ENCODE measurements at places on chromosomes 11 and 22. TPM values are rescaled to one million over a fixed set of nuclear protein-coding genes. Genes with fewer than 3 reads are reported as not detected.

DNA sequence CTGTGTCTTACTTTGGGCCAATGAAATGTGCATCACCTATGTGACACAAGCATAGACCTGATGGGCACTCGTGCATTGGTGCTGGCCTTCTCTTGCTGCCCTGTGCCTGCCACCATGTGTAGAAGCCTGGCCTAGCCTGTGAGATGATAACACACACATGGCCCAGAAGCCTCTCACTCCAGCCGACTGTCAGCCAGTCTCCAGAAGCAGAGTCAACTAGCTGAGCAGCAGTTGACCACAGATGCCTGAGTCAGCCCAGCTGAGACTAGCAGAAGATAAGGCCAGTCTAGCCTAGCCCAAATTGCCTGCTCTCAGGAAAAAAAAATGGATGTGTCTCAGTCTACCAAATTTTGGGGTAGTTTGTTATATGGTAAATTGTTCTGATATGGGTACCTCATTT, 46.2 kb downstream of the CSNK2A3 start:
- DNase-seq, result peak; percentile 43

GRCh38 chr11:117603932-117604331, 193.1 kb downstream of the DSCAML1 start:
- DNase-seq, result no peak

- DNase-seq, result no peak
Observed at GRCh38 chr11:124674571-124674970, 867 bp downstream of the SPA17 start.

GRCh38 chr11:36372101-36372771, 76.1 kb downstream of the PRR5L start:
- peak; percentile 91 for DNase-seq

- peak; percentile 89 for DNase-seq
Observed at GRCh38 chr22:29030618-29031226, 30.9 kb downstream of the C22orf31 start.

- no peak for DNase-seq
Observed at GRCh38 chr11:91872243-91872642, 352.4 kb upstream of the FAT3 start.

DNA sequence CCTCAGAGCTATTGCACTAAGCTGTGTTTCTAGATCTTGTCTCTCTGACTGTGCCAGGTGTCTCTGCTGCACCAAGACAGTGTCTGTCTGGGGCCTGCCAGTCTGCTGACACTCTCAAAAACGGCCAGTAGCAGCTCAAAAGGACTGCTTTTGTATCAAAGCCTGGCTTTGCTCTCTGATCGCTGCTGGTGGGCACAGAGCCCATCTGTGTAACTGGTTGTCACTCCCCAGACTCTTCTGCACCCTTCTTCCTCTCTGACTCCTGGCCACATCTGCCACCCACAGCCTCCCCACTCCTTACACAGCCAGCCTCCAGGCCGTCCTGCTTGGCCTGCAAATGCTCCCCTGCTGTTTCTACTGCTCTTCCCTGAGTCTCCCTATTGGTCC, 26.5 kb downstream of the MED15 start:
- no peak for DNase-seq

DNA sequence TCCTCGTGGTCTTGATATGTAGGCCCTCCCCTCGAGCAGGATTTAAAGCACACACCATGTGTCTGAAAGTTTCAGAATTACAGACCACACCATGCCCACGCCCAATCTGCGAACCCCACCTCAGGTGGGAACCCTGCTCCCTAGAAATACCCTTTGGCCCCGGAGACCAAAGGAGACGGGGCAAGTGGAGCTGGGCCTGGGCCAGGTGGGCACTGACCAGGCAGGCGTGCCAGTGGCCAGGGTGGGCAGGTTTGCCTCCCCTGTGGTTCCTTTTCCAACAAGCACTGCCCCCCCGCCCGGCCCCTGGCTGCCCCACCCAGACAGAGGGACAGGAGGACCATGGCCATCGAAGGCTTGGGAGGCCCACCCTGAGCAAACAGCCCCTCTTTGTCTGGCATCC, 400.4 kb downstream of the TBC1D22A start:
- DNase-seq, result no peak

- no peak for DNase-seq
Observed at GRCh38 chr11:91959411-91959810, 265.2 kb upstream of the FAT3 start.

GRCh38 chr22:43852573-43853327, 9.6 kb downstream of the SULT4A1 start:
- no peak for DNase-seq

DNA sequence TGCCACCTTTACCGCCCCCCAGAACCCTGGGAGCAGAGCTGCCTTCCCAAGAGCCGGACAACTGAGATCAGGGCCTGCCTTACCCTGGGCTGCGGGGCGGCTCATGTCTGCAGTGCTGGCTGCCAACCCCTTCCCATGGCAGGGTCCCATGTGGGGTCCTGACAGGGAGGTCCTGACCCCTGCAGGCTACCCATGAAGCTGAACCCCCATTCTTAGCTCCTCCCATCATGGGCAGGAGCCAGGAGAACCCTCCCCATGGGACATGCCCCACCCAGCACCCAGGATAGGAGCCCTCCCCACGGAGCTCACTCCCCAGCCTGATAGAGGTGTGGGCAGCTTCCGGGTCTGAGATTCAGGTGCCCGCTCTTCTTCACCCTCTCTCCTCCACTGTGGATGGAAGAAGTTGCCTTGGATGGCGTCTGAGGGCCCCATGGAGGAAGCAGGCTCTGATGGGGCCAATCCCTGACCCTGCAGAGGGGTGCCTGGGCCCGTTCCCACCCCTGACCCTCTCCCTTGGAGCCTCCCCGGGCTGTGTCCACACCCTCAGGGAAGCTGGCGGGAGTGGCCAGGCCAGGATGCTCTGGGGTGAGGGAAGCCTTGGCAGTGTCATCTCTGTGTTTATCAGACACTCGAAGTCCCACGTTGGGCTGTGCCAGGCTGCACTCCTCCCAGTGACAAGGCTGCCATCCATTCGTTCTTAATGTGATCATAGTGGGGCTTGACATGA, 1508.2 kb downstream of the BRD1 start:
- DNase-seq, result no peak

GRCh38 chr11:108796551-108796950, 131.7 kb downstream of the DDX10 start:
- no peak for DNase-seq

DNA sequence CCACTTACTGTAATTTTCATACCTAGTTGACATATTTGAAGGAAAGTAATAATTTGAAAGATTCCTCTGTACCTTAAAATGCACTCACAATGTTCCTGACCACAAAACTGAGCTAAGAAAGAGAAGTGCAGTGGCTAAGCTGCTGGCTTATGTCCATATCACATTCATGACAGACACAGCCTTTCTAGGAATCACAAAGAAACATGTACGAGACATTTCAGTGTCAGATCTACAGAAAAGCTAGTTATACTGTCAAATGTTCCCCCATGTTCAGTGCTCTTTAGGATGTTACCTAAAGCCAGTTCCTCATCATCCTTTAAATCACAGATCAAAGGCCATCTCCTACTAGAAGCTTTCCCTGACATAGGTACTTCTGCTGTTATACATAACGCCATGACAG, 142.2 kb upstream of the C11orf58 start:
- DNase-seq, result no peak

DNA sequence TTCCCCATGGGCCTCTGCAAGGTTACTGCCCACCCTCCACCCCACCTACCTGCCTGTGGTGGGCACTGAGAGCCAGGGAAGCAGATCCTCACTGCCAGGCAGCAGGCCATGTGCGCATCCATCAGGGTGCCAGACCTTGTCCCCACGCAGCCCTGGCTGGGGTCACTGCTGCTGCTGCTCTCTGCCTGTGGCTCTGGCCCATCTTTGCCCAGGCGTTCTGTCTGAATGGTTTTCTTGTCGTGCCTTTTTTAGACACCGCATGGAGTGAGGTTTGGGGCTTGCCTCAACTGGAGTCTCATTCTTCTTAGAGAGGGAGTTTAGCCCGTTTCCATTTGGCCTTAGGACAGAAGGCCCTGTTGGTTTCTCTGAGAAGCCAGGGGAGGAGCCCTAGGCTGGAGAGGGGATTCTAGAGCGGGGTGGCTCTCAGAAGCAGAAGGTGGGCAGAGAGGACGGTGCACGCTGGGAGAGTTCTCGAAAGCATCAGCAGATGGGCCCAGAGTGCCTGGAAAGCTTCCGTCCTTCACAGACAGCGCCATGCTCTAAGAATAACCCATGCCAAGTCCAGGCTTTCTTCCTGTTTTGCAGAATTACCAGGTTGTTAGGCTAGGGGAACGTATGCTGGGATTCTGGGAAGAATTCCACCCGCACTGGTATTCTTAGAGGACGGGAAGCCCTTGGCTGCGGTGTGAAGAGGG, 8.1 kb downstream of the TANGO2 start:
- no peak for DNase-seq

DNA sequence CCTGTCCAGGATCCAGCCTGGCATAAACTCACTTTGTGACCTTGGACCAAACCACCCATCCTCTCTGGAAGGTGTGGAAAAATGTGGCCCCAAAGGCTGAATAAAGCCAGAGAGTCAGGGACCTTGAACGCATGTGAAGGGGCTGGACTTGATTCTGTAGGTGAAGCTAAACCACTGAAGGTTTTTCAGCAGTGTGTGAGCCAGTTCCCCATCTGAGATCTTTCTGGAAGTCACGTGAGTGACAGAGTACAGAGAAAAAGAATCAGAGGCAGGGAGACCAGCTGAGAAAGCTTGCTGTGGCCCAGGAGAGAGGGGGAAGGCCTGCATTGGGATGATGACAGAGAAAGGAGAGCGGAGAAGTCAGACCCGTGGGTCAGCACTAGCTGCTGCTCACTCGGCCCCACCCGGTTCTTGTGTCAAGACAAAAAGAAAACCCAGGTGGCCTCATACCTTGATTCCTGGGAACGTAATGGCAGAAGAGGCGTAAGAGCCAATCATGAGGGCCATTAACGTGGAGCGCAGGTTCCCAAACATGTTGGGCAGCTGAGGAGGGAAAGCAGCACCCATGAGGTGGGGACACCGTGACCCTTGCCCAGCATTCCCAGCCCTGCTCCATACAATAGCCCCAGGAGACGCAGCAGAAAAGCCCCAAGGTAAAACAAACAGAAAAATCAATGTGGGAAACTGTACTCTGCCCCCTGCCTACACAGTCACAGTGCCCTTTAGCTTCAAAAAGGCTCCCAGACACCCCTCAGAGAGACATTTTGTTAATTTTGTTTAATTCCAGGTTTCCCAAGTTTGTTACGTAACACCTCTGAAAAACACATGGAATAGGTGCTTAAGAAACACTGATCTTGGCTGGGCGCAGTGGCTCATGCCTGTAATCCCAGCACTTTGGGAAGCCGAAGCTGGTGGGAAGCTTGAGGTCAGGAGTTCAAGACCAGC, 17.9 kb downstream of the SLC43A1 start:
- no peak for DNase-seq

GRCh38 chr11:45658292-45658991, 7.0 kb downstream of the CHST1 start:
- DNase-seq, result peak; percentile 84

DNA sequence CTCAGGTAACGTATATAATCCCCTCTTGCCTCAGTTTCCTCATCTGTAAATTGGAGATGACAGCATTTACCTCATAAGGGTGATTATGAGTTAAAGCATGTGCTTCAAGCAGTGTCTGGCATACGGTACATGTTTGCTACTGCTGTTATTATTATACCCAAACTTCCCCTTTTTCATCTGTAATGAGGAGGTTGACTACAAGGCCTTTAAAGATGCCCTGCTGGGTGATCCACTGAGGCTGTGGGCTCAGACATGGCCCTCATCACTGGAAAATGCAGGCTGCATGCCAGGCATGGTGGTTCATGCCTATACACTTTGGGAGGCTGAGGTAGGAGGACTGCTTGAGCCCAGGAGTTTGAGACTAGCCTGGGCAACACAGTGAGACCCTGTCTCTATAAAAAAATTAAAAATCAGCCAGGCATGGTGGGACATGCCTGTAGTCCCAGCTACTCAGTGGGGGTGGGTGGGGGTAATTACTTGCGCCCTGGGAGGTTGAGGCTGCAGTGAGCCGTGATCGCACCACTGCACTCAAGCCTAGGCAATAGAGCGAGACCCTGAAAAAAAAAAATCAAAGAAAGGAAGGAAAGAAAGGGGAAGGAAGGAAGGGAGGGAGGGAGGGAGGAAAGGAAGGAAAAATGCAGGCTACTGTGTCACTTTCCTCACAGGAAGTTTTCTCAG, 4.3 kb downstream of the PIK3IP1 start:
- DNase-seq, result no peak

DNA sequence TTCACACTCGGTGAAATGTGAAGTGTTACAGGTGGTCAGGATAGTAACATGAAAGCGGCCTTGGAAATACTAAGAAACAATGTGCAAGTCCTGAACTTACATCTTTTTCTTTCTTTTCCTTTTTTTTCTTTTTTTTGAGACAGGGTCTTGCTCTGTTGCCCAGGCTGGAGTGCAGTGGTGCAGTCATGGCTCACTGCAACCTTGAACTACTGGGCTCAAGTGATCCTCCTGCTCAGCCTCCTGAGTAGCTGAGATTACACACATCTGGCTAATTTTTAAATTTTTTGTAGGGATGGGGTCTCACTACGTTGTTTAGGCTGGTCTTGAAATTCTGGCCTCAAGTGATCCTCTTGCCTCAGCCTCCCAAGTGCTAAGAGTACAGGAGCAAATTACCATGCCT, 252.6 kb downstream of the SWAP70 start:
- no peak for DNase-seq

- no peak for DNase-seq
Observed at GRCh38 chr22:47038206-47038835, 275.9 kb downstream of the TBC1D22A start.

GRCh38 chr22:43308836-43309235, 34.3 kb downstream of the SCUBE1 start:
- no peak for DNase-seq

Gene ADAMTS8
- not detected for total RNA-seq

Gene B3GAT1
- 0.45 TPM for total RNA-seq

Gene MYOD1
- not detected for total RNA-seq

Gene SMC1B
- not detected for total RNA-seq

Gene MS4A15
- total RNA-seq, result not detected

Gene OR52A1
- not detected for total RNA-seq

Gene MPEG1
- total RNA-seq, result not detected

Gene SCGB1A1
- total RNA-seq, result not detected

Gene POU2F3
- total RNA-seq, result not detected

Gene HIC2
- total RNA-seq, result 2.5 TPM

Gene TTC36
- total RNA-seq, result 0.85 TPM

Gene MMP13
- total RNA-seq, result 0.47 TPM
